ENCODE measurements at places on chromosomes 1 and 21.

GRCh38 chr1:20814534-20814871, 27.4 kb upstream of the HP1BP3 start:
- no peak for DNase-seq

DNA sequence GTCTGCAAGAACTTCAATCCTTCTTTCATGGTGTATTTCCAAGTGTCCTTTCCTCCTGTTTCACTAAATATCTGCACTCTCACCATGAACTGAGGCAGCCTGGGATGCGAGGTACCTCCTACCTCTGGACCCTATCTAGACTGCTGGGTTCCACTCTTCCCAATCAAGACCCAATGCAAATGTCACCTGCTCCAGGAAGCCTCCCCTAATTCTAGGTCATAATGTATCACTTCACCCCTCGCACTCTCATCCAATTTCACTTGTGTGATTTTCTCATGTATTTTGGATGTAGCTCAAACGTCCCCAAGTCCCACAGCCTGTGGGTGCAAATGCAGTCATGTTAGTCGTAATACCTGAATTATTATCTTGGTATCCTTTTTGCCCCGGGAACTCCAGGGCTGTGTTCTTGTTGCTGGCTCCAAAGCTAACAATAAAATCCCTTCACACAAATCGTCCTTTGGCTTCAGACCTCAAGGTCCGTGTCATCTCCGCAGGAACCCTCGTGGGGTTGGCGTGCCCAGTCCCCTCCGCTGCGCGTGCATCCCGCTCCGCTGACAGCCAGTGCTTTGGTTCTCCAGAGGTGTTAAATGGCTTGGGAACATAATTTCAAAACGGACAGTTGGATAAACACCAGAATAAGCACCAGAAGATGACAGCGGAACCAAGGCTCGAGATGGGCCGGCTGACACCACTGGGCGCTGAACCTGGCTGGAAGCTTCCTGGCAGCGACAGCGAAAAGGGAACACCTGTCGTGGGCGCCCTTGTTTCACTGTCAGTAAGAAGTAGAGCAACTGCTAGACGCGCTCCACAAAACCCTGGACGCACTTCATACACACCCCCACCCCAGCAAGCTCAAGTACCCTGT, 1.0 kb upstream of the BACH1 start:
- DNase-seq = peak; percentile 30

GRCh38 chr1:244280859-244281258, 170.8 kb downstream of the ADSS2 start:
- DNase-seq = no peak

DNA sequence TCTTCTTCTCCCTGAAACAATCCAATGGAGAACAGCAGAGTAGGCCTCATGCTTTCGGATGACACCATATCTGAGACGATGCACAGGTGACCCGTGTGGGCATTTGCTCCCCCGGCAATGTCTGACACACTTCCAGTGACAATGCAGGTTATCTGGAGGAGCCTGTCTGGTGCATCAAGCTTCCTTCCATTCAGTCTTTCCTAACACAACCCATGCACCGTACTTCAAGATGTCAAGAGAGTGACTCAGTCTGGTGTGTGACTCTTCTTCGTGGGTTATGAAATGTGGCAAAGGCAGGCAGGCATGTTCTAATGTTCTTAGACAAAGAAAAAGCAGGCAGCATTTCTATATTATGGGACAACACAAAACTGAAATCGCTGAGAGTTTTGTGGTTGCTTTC, 159.1 kb downstream of the EDEM3 start:
- DNase-seq = no peak

GRCh38 chr1:159121526-159121925, 45.0 kb upstream of the AIM2 start:
- no peak for DNase-seq

GRCh38 chr1:25210728-25211127, 21.6 kb downstream of the SYF2 start:
- no peak for DNase-seq

- no peak for DNase-seq
Measured at GRCh38 chr1:15852036-15852827, 4.7 kb downstream of the SPEN start.

DNA sequence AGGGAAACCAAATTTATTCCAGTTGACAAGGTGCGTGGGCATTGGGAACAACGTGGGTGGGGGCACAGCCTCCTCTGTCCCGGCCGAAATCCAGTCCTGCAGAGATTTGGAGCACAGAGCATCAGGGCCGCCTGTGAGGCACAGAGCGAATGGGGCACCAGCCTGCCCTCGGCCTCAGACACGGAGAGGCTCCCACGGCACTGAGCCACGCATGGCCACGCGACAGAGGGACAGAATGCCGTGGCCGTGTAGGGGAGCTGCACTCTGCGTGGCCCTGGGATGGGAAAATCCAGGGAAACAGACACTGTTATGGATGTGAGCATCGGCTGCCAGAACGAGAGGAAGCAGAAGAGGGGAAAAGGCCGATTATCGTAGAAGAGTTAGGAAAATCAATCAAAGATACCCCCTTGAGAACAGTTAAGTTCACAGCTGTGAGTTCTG, 13.5 kb upstream of the C1orf159 start:
- DNase-seq = no peak

GRCh38 chr1:115641762-115642167, at the start of gene VANGL1:
Gene VANGL1, plus strand, starts transcription at chr1:115641970. Its CDS starts 9,444 bp downstream, at chr1:115651414.
- no peak for DNase-seq

DNA sequence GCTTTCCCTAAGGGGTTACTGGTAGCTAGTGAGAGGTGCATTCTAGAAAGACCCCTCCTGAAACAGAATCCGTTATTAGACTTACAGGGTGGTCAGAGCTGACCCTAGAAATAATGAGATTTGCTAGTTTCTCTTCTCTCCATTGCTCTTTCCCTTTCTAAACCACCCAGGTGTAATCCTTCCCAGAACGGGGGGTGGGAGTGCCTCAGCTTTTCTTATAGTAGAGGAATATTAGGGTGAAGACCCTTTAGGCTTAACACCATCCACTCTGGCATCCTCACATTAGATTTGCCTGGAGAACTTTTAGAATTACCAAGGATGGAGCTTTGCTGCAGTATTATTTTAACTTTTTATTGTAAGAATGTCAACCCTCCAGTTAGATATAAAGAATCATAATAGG, 49.4 kb downstream of the CAPN9 start:
- DNase-seq = no peak

DNA sequence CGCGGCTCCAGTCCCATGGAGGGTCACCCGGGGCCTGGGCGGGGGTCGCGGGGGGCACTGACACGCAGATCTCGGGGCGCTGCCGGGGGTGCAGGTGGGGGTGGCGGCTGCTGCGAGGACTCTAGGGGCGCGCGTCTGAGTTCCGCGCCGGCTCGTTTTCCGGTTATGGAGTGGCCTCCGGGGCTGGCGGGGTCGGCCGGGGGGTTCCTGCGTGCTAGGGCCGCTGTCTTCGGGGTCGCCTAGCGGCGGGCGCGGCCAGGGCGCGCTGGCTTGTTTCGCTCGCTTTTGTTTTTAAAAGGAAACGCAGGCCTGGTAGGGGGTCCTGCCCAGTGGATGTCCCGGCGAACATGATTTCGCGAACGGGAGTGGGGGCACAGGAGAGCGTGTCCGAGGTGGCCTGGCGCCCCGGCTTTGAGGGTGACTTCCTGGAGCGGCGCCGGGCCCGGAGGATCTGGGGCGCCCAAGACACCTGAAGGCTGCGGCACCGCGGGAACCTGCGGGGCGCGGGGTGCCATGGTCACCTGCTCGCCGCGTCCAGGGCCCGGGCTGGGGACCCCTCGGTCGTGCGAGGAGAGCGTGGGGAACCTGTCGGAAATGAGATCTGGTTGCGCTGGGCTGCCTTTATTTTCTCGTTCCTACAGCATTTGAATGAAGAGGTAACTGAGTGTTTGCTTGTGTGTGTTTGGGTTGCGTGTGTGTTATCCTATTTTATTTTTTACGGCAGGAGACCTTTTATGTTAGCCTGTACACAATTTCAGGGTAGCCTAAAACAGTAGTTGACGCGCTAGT, 618 bp downstream of the ETS2 start:
- no peak for DNase-seq

DNA sequence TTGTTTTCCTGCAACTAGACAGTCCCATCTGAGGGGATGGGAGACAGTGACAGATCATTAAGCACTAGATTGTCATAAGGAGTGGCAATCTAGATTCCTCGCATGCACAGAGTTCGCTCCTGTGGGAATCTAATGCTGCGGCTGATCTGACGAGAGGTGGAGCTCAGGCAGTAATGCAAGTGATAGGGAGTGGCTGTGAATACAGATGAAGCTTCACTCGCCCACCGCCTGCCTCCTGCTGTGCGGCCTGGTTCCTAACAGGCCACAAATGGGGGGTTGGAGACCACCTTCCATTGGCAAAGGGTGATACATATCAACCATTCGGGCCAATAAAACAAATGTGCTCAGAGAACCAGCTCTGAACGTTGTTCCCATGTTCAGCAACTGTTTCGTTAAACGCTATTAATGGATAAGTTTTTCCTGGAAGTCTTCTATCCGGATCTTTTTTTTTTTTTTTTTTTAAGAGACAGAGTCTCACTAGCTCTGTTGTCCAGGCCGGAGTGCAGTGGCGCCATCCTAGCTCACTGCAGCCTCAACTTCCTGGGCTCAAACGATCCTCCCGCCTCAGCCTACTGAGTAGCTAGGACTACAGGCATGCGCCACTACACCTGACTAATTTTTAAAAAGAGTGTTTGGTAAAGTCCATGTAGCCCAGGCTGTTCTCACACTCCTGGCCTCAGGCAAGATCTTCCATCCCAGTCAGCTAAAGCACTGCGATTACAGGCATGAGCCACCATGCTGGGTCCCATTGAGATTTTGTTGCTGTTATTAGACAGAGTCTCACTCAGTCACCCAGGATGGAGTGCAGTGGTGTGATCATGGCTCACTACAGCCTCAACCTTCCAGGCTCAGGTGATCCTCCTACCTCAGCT, 8.7 kb upstream of the RSRP1 start:
- no peak for DNase-seq

DNA sequence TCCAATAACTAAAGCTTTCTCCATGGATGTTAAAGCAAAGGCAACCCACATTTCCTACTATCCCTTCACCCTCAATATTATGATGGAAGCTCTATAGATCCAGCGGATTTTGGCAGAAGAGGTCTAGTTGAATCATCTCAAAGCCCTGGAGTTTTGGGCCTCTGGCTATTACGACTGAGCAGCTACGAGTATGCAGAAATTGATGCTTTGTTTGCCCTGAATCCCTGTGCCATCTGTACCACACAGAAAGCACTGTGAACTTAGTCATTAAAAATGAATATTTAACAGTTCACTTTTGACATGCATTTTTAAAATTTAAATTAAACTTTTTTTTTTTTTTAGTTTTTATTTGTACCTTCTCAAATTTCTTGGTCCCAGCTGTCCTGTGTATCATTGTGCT, 705.4 kb upstream of the PTBP2 start:
- no peak for DNase-seq

GRCh38 chr1:107789817-107790524, 175.0 kb downstream of the VAV3 start:
- DNase-seq = no peak

DNA sequence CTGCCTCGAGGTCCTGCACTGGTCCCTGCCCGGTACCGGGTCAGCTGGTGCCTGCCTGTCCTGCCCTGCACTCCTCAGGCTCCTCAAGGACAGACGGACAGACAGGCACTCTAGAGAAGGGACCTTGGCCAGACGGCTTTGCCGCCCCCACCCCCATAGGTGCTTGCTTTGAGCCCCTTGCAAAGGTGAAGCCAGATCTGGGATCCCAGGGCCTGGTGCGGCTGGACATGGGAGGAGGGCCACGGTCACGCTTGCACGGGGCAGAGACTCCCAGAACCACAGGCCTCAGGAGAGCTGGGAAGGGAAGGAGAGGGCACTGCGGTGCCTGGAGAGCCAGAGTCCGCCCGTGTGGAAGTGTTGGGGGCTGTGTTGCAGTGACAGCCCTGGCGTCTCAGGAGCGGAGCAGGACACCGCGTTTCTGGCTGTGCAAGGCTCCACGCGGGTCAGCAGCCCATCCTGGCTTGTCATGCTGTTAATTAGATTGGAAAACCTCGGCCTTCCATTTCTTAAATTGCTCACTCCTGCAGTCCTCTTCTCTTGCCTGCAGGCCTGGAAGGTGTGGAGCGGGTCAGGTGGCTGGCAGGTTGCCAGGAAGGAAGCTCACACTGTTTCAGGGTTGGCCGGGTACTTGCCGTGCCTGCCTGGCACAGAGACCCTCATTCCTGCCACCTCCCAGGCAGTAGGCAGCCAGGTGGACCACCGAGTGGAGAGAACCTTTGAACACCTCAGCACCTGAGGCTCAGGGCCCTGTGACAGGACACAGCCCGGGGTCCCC, 16.3 kb downstream of the COL18A1 start:
- DNase-seq = peak; percentile 46

GRCh38 chr1:213247038-213247437, 196.0 kb downstream of the RPS6KC1 start:
- DNase-seq = no peak

GRCh38 chr1:231792634-231793033, 166.0 kb downstream of the DISC1 start:
- no peak for DNase-seq

DNA sequence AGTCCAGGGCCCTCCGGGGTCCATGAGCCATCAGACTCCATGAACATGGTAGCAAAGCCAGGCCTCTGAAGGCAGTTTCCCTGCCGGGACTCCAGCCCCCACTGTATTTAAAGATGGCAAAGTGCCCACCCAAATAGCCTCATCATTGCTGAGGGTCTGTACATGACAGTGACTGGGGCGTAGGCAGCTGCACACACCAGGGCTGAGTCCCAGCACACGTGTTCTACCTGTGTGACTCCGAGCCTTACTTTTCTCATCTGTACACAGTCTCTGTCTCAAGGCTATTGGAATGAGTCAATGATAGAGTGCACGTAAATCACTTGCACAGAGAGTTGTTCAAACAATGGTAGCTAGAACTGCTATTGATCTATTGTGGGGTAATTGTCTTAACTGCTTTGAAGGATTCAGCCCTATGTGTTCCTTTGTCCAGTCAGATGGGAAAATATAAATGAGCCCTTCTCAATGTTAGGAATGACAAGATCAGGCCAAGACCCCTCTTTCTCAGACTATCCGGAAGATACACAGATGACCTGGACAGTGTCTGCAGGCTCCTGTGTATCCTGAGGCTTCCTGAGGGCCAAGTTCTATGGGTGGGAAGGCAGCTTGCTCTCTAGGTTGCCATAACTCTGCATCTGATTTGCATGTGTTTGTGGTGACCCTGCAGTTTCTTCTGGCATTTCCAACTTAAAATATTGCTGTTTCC, 48.9 kb downstream of the RASSF5 start:
- no peak for DNase-seq

GRCh38 chr1:223704921-223705878, 7.1 kb upstream of the CAPN2 start:
- DNase-seq = no peak

DNA sequence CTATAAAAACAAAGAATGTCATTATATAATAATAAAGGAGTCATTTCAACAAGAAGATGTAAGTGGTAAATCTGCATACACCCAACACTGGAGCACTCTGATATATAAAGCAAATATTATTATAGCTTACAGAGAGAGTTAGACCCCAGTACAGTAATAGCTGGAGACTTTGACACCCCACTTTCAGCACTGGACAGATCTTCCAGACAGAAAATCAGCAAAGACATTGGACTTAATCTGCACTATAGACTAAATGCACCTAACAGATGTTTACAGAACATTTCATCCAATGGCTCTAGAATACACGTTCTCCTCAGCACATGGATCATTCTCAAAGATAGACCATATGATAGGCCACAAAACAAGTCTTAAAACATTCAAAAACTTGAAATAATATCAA, 20.0 kb upstream of the KCNH1 start:
- DNase-seq = no peak

Measured in C1 segment of cervical spinal cord (tissue), 14 donors.